ENCODE measurements at places on chromosomes 4 and X. TPM values are rescaled to one million over a fixed set of nuclear protein-coding genes. Genes with fewer than 3 reads are reported as not detected.

Gene AREG
- total RNA-seq = 0.26 TPM

Gene RTL9
- total RNA-seq = under 0.01 TPM

Gene PDE6B
- total RNA-seq = 0.63 TPM

Gene PABPC1L2A
- total RNA-seq = not detected

Gene FATE1
- not detected for total RNA-seq

Gene NUDT11
- total RNA-seq = 10.4 TPM

Gene GCNA
- 2.2 TPM for total RNA-seq

Gene SUPT20HL2
- not detected for total RNA-seq

Gene STAP1
- total RNA-seq = not detected

Gene MAGEA12
- not detected for total RNA-seq

Gene ANXA3
- 1.6 TPM for total RNA-seq

Gene AKAP4
- total RNA-seq = not detected

Gene P2RY4
- not detected for total RNA-seq

Gene ATG4A
- total RNA-seq = 10.0 TPM

Gene ADH4
- total RNA-seq = not detected

Gene TXK
- 0.16 TPM for total RNA-seq

Gene ZNF280C
- 1.9 TPM for total RNA-seq

Gene MAGEB17
- 0.09 TPM for total RNA-seq

Gene HS6ST2
- not detected for total RNA-seq

Gene FMR1NB
- total RNA-seq = not detected

Gene MRPL1
- 28.8 TPM for total RNA-seq

Gene SMIM10
- total RNA-seq = 5.7 TPM

Gene MAGEA4
- not detected for total RNA-seq

Gene CLTRN
- total RNA-seq = 0.26 TPM

Gene ARHGEF38
- not detected for total RNA-seq

Gene TRIM61
- total RNA-seq = 1.6 TPM

Gene LNX1
- total RNA-seq = 0.77 TPM

Gene MAGIX
- total RNA-seq = 1.5 TPM

Gene CFAP99
- total RNA-seq = not detected

Gene GALNT7
- total RNA-seq = 9.8 TPM

Gene MXD4
- 59.0 TPM for total RNA-seq

Gene HSD17B13
- total RNA-seq = under 0.01 TPM

Gene IL2RG
- not detected for total RNA-seq

Gene TMEM154
- total RNA-seq = 2.7 TPM

Gene ANKRD17
- 38.5 TPM for total RNA-seq

Gene FRG2
- not detected for total RNA-seq

Gene SHROOM4
- 0.47 TPM for total RNA-seq

Gene SMR3B
- not detected for total RNA-seq

Gene PHEX
- 1.9 TPM for total RNA-seq

Gene PNMA6F
- total RNA-seq = not detected

Gene STOX2
- 1.1 TPM for total RNA-seq

Gene ODAPH
- total RNA-seq = not detected

Gene CXCL11
- total RNA-seq = not detected

Gene ZMAT1
- under 0.01 TPM for total RNA-seq

Gene RIBC1
- 1.4 TPM for total RNA-seq

Gene LETM1
- total RNA-seq = 61.3 TPM

Gene KLF8
- total RNA-seq = 2.4 TPM

Gene PDZD4
- under 0.01 TPM for total RNA-seq

Gene UCHL1
- total RNA-seq = 301 TPM
